ENCODE measurements at places on chromosomes 1 and 21. TPM values are rescaled to one million over a fixed set of nuclear protein-coding genes. Genes with fewer than 3 reads are reported as not detected.

DNA sequence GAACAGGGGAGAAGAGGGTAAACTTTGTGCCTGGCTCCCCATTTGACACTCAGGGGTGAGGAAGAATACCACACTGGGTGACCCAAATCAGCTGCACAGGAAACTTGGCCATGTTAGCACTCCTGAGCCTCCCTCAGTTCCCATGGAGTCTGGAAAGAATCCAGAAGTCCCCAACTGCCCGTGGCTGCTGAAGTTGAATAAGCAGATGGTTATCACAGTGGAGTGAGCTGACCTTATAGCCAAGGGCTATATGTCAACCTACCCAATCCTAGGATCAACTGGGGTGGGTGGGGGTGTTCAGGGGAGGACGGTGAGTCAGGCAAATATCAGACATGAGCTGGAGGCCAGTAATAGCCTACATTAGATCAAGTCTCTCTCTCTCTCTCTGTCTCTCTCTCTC lies 20.4 kb downstream of the KCNH1 start:
- no peak for DNase-seq

DNA sequence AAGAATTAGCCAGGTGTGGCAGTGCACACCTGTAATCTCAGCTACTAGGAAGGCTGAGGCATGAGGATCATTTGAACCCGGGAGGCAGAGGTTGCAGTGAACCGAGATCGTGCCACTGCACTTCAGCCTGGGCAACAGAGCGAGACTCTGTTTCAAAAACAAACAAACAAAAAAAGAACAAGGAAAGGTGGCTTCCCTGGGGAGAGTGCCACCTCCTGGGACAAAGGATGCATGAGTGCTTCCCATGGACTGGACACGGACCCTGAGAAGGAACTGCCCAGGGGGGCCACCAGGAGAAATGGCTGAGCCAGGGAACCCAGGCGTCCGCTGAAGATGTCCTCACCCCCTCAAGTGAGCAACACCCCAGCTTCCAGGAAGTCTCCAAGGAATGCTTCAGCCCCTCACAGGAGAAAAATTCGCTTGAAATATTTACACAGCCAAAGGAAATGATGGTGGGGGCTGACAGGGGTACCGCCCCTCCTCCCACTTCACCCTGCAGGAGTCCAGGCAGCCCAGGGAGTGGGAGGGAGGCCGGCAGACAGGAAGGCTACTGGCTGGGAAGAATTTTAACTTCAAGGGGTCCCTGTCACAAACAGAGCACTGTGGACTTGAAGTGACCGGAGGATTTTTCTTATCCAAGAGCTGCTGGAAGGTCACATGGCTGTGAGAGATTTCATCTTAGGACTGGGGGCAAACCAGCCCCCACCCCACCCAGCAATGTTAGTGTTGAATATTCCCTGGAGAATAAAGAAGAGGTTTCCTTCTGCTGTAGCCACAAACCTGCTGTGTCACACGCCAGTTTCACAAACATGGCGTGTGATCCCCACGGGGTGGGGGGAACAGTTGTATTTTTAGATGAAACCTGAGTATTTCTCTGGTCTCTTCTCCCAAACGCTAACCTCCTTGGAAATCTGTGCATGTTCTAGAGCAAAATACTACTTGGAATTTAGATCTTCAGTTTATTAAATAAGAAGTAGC lies 90.8 kb upstream of the SLC25A33 start:
- no peak for DNase-seq

DNA sequence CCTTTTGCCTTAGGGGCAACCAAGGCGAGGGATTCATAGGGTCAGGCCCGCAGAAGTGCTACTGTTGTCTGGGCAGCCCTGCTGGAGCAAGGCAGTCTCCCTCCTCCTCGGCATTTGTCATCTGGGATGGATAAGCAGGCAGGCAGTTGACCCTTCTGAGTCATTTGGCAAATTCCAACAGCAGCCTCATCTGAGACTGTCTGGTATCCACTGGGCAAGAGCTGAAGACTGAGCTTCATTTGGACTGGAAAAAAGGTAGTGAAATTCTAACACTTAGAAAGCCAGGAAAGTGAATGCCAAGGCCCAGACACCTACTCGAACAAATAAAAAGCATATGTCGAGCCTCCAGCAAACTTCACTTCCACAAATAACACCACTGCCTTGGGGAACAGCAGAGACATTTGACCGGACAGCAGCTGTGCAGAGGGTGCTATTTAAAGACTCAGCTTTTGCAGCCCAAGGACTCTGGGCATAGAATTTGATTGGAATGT lies 4.0 kb upstream of the ZBTB40 start:
- DNase-seq, result no peak

GRCh38 chr1:195278644-195279043 lies 1329.6 kb downstream of the KCNT2 start:
- DNase-seq, result no peak

GRCh38 chr1:228082918-228083870 lies 686 bp downstream of the ARF1 start:
- peak; percentile 76 for DNase-seq

S100A14 gene
- total RNA-seq, result 5.8 TPM

Data from Right ventricle myocardium superior (tissue), 1 donor.